ENCODE measurements at places on chromosomes 2 and 18.

GRCh38 chr2:105671156-105671555, 73.6 kb upstream of the NCK2 start:
- DNase-seq, result no peak

DNA sequence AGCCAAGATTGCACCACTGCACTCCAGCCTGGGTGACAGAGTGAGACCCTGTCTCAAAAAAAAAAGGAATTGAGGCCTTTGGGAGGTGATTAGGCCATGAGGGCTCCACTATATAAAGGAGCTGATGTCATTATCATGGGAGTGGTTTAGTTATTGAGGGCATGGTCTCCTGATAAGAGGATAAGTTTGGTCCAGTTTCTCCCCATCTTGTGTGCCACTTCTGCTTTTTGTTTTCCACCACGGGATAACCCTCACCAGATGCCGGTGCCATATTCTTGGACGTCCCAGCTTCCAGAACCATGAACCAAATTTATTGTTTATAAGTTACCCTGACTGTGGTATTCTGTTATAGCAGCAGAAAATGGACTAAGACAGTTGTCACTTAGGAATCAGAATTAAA, 125.8 kb downstream of the C1D start:
- no peak for DNase-seq

DNA sequence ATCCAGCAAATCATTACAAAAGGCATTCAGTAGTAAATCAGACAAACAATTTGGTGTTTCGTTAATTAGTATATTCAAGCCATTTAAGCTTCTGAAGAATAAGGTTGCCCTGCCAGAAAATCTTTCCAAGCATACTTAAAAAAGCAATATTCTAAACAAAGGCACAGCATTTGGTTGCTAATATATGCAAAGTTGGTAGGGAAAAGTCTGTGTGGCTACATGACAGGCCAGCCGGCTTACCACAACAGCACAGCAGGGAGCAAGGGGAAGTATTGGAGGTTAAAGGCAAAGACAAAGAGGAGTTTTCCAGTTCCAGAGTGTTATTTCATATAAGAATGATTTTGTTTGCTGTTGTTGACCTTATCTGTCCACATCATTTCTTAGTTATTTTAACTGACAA, 282.3 kb downstream of the MBD5 start:
- no peak for DNase-seq

- no peak for DNase-seq
These were observed 95.4 kb downstream of the INHBB start for GRCh38 chr2:120441351-120441700.

- DNase-seq, result no peak
These were observed 35.4 kb downstream of the CFAP221 start for GRCh38 chr2:119579424-119580295.

GRCh38 chr2:37302701-37303252, 21.9 kb downstream of the PRKD3 start:
- no peak for DNase-seq

DNA sequence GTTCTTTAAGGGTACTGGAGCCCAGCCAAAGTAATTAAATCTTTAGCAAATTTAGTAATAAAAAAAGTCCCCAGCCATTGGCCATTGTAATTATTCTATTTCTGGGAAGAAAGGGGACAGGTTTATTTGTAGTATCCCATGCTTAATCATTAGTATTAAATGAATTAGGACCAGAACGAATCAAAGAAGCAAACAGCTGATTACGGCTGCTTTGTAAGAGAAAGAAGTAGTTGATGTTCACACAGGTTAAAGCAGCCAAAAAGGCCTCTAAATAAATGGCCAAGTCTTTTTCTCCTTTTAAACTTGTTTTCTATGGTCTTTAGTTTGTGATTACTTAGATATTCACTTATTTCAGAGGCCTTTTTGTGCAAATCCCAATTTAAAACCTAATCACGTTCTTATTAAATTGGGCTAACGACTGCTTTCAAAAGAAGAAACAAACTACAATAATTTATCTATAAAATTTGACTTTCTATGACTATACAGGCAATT, 48.6 kb upstream of the DNAH7 start:
- DNase-seq, result no peak

- DNase-seq, result no peak
These were observed 16.1 kb upstream of the ACKR3 start for GRCh38 chr2:236553522-236553921.

GRCh38 chr2:144213797-144214196, 306.1 kb downstream of the ZEB2 start:
- no peak for DNase-seq

DNA sequence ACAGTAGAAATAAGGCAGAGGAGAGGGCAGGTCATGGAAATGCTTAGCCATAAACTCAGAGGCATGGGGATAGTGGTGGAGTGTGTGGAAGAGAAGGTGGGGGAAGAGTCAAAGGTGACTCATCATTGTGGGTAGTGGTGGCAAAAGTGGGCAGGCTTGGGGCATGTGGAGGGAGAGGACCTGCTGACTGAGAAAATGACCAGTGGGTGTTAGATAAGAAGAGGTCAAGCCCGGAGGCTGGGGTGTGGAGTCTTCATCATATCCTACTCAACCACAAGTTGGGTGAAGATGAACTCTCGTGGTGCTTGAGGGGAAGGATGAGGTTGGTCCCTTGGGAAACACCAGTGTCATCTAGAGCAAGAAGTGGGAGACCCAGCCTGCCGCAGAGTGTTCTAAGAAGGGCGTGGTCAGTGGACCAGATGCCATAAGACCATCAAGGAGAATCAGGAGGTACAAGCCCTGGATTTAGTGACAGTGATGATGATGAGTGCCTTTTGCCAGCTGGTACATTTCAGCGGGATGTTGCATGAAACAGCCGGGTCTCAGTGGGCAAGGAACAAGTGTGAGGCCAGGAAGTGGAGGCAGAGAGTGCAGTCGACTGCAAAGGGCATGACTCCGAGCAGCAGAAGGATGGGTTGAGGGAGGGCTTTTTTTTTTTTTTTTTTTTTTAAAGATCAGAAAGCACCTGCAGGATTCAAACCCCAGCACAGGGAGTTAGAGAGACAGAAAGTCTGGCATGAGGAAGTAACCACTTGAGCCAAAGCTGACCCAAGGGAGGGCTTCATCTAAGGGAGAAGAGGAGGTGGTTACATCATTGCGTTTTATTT, 122.6 kb upstream of the SPRED2 start:
- DNase-seq, result no peak

GRCh38 chr2:199370150-199370780, 87.5 kb downstream of the SATB2 start:
- DNase-seq, result no peak

GRCh38 chr2:207950063-207950760, 75.1 kb downstream of the PLEKHM3 start:
- DNase-seq, result no peak

- DNase-seq, result no peak
These were observed 23.1 kb upstream of the RBMS1 start for GRCh38 chr2:160516547-160517365.

DNA sequence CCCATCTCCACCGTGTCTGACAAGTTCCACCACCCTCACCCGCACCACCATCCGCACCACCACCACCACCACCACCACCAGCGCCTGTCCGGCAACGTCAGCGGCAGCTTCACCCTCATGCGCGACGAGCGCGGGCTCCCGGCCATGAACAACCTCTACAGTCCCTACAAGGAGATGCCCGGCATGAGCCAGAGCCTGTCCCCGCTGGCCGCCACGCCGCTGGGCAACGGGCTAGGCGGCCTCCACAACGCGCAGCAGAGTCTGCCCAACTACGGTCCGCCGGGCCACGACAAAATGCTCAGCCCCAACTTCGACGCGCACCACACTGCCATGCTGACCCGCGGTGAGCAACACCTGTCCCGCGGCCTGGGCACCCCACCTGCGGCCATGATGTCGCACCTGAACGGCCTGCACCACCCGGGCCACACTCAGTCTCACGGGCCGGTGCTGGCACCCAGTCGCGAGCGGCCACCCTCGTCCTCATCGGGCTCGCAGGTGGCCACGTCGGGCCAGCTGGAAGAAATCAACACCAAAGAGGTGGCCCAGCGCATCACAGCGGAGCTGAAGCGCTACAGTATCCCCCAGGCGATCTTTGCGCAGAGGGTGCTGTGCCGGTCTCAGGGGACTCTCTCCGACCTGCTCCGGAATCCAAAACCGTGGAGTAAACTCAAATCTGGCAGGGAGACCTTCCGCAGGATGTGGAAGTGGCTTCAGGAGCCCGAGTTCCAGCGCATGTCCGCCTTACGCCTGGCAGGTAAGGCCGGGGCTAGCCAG, 1.2 kb downstream of the ONECUT2 start:
- DNase-seq, result no peak

- DNase-seq, result no peak
These were observed 172.5 kb downstream of the MYO1B start for GRCh38 chr2:191417746-191418145.

DNA sequence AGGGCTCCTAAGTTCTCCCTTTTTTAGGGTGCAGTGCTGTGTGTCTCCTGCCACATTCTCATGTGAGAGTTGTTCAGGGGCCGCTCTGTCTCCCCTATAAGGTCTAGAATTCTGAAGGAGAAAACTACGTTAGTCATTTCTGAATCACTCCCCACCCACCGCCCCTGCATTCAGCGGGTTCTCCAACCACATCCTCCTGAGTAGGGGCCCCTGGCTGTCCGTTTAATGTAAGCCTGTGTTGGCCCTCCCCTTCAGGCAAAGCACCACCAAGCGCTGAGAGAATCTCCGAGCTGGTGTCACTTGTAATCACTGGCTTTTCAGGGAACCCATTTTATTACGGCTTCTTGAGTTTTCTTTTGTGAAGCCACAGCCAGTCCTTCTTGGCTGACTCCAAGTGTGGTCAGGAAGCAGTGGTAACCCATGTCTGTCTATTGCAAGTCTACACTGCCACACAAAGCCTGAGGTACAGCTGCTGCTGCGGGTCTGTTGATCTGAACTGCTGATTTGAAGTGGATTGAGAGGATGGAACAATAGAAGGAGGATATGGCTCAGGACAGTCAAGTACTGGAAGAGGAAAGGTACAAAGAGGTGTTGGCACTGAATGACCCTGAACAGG, 16.9 kb downstream of the LCT start:
- no peak for DNase-seq

- no peak for DNase-seq
These were observed 48.6 kb downstream of the LINC00305 start for GRCh38 chr18:64100116-64100922.

GRCh38 chr2:114354199-114354598, 88.2 kb upstream of the DPP10 start:
- DNase-seq, result no peak

- peak; percentile 37 for DNase-seq
These were observed 12.6 kb downstream of the RTP5 start for GRCh38 chr2:241882091-241882625.

DNA sequence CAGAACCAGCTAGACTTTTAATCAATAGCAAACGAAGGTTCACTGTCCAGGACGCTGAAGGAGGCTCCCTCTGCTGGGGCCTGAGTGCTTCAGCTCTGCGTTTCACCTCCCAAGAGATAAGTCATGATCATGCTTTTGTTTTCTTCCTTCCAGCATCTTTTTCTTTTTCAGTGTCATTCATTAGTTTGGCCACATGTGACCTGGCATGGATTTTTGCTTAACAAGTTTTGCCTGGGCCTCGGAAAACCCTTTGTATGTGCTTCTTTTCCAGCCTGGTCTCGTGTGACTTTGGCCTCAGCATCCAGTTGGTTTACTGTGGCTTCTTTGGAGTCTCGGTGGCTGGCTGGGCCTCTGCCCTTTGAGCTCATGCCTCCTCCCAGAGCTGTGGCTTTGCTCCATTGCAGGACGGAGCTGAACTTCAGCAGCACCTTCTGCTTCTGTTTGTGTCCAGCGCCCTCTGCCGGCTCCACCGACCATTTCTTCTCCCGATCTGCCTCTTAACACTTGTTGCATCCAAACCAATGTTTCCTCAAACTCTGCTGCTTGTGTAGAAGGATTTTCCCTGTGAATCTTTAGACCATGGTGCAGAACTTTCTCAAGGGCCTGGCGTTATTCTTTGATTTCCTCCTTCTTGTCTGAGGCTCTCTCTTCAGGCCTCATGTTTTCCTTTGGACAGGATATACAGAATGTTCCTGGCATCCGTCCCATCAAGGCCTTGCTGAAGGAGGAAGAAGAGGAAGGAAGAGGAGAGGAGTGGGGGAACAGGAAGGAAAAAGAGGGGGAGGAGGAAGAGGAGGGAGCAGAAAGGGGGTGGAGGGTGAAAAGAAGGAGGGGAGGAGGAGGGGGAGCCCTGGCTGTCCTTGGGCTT, 23.6 kb upstream of the HES6 start:
- peak; percentile 76 for DNase-seq

DNA sequence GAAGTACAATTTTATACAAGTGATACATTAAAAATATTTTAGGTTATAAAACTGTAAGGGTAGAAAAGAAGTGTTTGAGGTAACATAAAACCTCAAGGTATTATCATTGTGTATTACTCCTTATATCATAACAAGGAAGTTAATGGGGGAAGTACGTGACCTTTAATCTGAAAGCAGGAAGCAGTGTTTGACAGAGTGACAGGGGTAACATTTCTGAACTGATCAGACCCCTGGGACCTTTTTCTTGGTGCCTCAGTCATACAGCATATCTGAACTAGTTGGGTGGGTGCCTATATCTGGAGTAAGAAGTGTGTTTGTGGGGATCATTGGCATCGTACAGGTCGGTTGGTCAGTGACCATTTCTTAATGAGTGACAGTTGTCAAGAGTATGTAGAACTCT, 43.0 kb downstream of the MALT1 start:
- DNase-seq, result no peak

DNA sequence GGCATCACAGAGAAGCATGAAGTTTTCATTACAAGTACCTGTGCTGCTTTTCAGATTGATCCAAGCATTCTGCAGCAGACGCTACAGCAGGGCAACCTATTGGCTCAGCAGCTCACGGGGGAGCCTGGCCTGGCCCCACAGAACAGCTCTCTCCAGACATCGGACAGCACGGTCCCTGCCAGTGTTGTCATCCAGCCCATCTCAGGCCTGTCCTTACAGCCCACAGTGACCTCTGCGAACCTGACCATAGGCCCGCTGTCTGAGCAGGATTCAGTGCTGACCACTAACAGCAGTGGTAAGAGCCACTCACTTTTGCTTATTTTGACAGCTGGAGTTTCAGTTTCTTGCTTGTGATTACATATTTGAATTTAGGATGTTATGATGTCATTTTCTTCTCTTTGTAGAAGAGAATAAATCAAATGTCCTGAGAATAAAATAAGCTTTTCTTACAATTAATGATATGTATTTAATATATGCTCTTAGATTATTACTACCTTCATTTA, 104.9 kb downstream of the ZNF236 start:
- no peak for DNase-seq

GRCh38 chr2:187500585-187501359, 52.7 kb upstream of the CALCRL start:
- DNase-seq, result peak; percentile 7

DNA sequence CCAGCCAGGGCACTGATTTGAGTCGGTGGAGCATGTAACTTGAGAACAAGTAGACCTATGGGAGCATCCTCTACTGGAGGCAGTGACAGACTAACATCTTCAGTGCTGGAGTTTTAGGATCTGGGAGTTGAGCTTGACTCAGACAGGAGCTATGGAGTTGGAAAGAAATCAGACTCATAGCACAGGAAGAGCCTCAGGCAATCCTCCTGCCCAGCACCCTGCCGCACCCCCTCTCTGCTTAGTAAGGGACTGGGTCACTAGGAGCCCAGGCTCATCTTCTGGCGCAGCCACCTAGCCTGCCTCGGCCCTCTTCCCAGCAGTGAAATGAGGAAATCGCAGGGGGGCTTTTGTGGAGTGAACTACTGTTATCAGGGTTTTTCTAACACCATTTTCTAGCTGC, 3.6 kb downstream of the ARID5A start:
- DNase-seq, result no peak
